ENCODE measurements at places on chromosomes 7 and 10.

GRCh38 chr7:69190763-69191162, 407.5 kb upstream of the AUTS2 start:
- no peak for DNase-seq

DNA sequence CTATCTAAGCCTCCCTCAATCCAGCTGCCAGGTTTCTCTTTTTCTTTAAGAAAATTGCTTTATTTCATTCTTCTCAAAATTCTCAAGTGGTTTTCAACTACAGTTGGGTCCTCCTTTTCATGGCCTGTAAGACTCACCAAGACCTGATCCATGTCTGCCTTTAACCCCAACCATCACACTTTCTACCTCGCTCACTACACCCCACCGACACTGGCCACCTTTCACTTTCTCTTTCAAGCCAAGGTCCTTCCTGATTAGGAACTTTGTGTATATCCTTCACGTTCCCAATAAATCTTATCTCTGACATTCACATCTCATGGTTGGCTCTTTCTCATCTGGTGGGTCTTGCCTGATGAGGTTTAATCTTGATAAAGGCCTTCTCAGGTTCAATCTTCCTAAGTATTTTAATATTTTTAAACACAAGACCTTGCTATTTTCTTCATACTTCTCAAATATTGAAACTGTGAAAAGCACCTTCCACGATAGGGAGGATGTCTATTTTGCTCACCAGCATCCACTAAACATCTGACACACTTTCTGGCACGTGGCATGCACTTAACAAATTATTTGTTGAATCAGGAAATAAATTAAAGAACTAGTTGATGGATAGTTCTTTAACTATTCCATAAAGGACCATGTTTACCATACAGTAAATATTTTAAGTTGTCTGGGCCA, 624.8 kb downstream of the GRID1 start:
- peak; percentile 32 for DNase-seq

DNA sequence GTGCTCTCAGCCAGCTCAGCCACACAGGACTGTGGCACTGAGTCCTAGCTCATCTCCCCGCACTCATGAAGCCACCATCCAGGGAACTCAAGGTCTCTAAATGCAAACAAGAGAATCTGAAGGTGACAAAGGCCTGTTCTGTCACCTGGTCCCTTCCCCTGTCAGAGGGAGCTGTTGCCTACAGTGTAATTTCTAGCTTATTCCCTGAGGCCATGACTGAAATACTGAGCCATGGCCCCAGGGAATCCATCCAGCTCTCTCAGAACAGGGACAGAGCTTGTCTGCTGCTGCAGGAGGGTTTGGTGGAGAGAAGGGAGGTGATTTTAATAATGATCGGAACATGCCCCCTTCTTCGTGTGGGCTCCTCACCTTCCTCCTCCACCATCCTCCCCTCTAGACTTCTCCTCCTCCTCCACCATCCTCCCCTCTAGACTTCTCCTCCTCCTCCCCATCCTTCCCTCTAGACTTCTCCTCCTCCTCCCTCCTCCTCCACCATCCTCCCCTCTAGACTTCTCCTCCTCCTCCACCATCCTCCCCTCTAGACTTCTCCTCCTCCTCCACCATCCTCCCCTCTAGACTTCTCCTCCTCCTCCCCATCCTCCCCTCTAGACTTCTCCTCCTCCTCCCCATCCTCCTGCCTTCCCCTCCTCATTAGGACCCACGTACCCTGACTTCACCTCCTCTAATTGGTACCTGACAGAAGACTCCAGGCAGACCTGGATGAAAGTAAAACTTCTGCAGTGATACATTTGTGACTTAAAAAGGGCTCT, 338.0 kb upstream of the MKI67 start:
- no peak for DNase-seq

DNA sequence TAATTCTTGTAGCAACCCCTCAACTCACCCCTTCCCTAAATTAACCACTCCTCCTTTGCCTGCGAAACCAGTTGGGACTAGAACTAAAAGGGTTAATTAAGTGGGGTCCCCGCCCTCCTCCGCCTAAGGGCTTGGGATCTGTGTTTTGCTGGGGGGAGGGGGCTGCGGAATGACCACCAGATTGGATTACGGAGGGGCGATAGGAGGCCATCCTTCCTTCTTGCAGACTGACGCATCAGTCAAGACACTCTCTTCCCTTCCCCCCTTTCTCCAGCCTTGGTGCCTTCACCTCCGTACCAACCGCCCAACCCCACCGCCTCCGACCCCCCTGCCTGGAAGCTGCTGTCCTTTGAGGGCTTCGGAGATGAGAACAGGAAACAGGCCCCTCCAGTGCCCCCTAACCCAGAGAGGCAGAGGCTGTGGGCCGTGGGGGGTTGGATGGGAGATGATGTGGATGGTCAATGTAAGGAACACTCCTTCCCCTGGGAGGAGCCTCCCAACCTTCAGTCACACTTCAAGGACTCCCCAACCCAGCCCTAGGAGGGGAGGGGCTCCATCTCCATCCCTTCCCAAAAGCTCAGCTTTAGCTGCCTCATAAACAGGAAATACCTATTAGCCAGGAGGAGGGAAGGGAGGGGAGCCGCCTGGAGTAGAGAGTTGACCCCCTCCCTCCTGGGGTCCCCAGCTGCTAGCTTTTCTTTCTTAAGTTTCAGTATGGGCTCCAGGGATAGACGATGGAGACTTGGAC, 997 bp upstream of the LDB1 start:
- DNase-seq, result peak; percentile 39

DNA sequence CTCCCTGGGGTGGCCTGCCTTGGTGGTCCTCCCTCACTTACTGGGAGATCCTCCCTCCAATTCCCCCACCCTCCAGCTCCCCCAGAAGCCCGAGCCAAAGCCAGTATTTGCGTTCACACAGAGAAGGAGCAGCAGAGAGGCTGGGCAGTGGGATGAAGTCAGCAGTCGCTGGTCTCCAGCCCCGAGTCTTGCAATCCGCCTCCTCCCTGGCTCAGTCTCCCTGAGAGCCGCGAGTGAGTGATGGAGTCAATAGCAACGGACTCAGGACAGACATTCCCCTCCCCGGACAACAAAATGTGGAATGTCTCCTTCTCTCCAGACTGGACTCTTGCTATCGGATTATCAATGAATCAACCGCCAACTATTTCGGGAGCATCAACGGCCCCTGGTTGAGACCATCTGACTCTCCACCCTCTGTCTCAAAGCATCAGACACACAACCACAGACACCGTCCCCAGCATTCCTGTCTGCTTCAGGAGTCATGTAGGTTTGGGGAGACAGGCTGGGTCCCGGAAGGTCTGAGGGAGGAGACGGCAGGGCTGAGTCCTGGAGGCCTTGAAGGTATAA, 178.4 kb downstream of the SH3PXD2A start:
- no peak for DNase-seq

DNA sequence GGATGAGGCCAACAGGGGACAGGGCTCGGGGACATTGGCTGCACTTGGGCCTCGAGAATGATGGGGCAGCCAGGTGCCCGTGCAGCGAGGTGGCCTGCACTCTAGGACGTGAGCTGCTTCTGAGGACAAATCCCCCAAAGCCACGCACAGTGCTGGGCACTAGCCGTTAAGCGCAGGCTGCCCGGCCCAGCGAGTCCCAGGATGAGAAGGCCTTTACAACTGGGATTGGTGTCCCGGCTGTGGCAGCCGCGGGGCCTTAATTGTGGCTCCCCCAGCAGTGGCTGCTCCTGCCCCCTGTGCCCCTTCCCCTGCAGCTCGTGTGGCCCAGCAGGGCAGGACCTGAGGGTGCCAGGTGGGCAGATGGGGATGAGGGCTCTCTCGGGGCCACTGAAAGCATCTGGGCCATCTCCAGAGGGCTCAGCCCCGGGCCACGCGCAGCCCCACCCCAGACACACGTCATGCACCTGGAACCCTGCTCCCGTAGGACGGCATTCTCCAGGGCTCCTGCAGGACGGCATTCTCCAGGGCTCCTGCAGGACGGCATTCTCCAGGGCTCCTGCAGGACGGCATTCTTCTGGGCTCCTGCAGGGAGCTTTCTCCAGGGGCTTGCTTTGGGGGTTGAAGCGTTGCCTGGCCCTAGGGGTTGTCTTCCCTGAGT, 6.6 kb downstream of the PWWP2B start:
- no peak for DNase-seq

DNA sequence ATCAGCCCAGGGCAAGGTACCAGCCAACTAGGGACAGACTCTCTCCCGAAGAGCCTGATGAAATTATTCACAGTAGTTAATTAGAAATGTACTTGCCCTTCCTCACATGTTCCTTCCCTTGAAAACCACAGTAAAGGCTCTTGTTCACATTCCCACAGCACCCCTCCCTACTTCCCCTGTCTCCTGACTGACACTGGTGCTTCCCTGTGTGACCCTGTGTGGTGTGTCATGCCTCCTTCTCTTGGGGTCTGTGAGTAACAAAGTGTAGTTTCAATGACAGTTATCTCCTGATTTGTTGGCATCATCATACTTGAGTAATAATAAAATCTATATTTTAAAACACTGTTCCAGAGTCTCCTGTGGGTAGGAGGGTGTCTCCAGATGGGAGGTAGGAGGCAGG, 209.7 kb downstream of the ABCA13 start:
- no peak for DNase-seq

DNA sequence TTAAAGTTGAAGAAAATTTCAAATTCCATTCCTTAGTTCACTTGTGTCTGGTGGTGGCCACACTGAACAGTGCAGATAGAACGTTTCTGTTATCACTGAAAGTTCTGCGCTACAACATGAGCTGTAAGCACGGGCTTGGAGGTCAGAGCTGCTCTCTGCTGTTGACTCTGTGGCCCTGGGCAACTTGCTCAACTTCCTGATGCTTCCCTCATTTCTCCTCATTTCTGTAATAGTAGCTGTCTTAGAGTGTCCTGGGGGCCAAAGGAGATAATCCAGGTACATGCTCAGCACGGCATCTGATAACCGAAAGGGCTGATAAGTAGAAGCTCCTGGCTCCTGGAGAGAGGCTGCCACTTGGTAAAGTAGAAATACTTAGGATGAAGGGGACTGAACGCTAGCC, 92.3 kb upstream of the DUSP5 start:
- no peak for DNase-seq

Data from HT1080 (cell line).